Right lung (tissue), 10 donors: ENCODE measurements at places on chromosomes 11 and 22. TPM values are rescaled to one million over a fixed set of nuclear protein-coding genes. Genes with fewer than 3 reads are reported as not detected.

DNA sequence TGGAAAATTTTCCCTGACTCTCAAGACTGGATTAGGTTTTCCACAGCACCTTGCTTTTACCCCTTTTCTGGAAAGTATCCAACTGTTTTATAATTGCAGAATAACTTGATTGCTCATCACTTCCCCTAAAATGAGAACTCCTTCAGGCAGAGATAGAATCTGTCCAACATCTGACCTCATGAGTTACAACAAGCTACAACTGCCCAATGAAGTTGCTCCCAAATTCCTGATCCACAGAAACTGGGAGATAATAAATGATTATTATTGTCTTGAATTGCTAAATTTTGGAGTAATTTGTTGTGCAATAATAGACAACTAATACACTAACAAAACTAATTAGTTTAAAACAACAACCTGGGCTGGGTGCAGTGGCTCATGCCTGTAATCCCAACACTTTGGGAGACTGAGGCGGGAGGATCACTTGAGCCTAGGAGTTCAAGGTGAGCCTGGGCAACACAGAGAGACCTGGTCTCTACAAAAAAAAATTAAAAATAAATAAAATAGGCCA, 10.0 kb upstream of the CCDC83 start:
- DNase-seq: no peak

DNA sequence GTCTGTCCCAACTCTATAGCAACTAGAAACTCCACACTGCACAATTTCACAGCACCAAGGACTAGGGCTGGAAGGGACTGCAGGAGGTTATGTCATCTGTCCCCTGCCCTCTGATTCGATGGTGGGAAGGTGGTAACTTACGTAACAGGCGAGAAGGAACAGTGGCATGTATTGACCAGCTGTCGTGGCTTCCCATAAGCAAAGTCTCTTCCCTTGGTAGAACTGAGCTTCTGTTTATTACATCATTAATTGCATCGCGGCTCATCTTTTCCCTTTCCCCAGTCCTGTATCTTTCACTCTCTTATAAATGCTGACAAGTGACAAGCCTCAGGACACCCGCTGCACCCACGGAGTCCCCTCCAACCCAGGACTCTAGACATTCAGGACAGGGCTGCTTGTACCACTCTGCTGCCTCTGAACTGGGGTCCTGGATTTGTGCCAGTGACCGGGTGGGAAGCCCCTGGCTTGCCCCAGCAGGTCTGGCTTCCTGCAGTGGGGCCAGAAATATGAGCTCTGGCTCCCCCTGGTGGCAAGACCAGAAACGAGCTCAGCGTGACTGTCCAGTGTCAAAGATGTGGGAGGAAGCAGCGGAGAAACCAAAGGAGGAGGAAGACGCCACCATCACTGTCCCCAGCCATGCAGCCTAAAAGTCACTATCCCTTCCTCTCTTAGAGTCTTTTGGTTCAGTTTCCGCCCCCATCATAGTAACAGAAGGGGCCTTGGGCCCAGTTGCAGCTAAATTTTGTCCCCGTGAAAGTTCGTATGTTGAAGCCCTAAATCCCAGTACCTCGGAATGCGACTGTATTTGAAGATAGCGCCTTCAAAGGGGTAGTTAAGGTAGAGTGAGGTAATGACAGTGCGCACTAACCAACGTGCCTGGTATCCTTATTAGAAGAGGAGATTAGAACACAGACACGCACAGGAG, 84.5 kb downstream of the ISX start:
- DNase-seq: peak; percentile 37

- no peak for DNase-seq
Observed at GRCh38 chr22:26339755-26340154, 89.3 kb upstream of the ASPHD2 start.

DNA sequence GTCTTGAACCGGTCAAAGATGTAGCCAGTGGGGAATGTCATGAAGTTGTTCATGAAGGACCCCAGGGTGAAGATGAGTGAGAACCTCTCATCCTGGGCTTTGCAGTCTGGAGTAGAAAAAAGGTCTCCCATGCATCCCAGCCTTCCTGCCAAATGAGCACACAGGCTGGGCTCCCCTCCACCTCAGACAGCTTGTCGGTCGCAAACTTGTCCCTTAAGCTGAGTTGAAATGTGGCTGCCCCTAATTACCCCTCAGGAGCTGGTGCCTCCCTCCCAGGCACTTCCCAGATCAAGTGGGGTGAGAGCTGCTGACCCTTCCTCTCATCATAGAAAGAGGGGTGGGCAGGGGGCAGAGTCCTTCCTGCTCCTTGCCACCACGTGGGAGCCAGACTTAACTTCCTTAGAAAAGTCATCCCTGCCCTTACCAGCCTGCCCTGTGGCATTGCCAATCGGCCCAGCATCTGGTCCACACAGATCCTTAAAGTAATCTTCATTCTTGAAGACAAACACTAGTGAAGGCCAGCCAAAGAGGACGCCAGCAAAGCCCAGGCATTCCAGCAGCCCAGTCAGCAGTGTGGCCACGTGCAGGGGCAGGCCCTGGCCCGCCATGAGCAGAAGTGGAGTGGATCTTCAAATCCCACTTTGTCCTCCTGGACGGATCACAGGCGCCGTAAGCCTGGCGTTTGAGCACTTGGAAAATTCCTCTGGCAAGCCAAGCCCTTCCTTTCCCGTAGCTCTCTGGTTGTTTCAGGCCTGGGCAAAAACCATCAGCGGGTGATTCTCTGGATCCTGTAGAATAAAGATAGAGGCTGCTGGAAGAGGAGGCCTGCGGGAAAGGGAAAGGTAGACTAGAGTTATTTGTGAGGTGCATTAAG, 1.1 kb downstream of the SLC43A3 start:
- no peak for DNase-seq

DNA sequence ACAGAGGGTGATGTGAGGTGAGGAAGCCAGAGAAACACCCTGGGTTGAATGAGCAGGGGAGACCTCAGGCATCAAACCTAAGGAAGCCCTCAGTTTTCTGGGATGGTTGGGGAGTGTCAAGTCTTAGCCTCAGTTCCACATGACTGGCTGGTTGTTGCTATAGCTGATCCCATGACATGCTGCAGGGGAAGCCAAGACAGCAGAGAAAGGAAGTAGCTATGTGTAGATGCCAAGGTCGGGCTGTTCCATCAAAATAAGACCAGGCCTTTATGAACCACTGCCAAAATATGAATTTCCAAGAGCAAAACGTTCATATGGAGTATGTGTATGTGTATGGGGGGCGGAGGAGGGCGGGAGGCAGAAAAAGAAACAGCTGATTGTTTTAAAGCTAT, 11.6 kb downstream of the CD59 start:
- peak; percentile 77 for DNase-seq

Gene SLC25A45
- 9.8 TPM for polyA plus RNA-seq

Gene CYB5R2
- 17.1 TPM for polyA plus RNA-seq

Gene CTTN
- 191 TPM for polyA plus RNA-seq
